ENCODE measurements at places on chromosomes 1 and 21.

DNA sequence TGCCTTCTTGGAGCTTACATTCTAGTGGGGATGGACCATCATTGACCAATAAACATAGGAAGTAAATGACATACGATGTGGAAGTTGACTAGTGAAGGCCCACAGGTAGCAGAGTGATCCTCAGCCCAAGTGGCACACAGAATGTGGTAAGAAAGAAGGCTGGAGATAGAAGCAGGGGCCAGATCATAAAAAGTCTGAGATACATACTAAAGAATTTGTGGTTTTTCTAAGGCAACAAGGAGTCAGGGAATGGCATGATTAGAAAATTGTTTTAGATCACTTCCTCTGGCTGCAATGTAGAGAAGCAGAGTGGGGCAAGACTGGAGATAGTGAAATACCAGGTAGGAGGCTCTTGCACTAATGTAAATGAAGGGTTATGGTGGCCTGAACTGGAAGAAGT is 154.0 kb downstream of the VPS13D start:
- no peak overlapping the region for H3K27ac ChIP-seq
- DNase-seq = no peak
- H3K27me3 ChIP-seq = no peaks in the 10 kb centered on the region
- peaks cover 17% of the 10 kb centered on the region for H3K4me1 ChIP-seq
- H3K36me3 ChIP-seq = peaks cover 88% of the 10 kb centered on the region

DNA sequence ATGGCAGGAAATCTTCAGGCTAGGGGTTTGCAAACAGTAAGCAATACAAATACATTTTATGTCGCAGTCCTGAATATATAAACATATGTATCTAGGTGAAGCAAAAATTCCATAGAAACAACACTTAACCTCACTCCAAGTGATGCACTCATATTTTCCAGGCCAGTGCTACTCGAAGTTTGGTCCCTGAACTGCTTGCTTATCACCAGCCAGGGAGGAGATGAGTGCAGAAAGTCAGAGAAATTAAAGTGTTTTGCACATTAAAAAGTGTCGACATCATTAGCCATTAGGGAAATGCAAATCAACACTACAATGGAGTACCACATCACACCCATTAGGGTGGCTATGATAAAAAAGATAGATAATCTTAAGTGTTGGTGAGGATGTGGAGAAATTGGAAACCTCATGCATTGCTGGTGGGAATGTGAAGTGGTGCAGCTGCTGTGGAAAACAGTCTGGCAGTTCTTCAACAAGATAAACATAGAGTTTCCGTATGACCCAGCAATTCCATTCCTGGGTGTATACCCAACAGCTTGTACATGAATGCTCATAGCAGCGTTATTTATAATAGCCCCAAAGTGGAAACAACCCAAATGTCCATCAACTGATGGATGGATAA is 70.5 kb upstream of the CSF1 start:
- H3K27me3 ChIP-seq = no peaks in the 10 kb centered on the region
- no peaks in the 10 kb centered on the region for H3K36me3 ChIP-seq
- peaks cover 12% of the 10 kb centered on the region for H3K4me1 ChIP-seq
- no peak overlapping the region for H3K27ac ChIP-seq
- H3K4me3 ChIP-seq = no peak overlapping the region

DNA sequence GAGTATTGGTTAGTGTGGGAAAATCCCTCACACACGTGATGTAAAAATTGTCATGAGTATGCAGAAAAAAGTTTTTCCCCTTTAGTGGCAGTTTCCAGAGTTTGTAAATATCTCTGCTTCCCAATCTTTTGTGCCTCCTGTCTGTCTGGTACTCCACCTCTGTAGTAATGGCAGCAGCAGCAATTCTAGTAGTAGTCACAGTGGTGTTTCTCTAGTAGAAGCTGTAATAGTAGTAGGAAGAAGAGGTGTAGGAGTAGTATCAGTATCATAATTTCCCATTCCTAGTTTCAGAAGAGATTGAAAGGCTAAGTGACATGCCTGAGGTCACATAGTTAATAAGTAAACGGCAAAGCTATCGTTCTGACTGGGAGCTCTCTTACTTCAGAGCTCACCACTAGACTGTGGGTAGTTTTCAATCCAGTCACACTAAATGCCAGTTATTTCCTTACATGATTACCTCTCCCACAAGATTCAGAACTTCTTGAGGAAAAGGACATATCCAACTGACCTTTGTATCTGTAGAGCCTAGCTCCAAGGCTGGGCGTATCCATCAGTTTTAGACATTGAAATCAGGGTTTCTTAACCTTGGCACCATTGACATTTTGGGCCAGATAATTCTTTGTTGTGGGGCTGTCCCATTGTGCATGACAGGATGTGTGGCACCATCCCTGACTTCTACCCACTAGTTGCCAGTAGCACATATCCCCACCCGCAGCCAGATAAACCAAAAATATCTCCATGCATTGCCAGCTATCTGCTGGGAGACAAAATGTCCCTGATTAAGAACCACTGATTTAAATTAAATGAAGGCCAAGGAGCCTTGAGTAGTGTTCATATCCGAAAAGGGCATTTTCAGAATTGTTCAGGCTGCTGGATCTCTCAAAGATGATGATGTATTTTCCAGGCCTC is 135.9 kb downstream of the FGGY start:
- no peaks in the 10 kb centered on the region for H3K27me3 ChIP-seq
- H3K4me3 ChIP-seq = no peak overlapping the region
- H3K4me1 ChIP-seq = peaks cover 42% of the 10 kb centered on the region
- H3K36me3 ChIP-seq = no peaks in the 10 kb centered on the region

DNA sequence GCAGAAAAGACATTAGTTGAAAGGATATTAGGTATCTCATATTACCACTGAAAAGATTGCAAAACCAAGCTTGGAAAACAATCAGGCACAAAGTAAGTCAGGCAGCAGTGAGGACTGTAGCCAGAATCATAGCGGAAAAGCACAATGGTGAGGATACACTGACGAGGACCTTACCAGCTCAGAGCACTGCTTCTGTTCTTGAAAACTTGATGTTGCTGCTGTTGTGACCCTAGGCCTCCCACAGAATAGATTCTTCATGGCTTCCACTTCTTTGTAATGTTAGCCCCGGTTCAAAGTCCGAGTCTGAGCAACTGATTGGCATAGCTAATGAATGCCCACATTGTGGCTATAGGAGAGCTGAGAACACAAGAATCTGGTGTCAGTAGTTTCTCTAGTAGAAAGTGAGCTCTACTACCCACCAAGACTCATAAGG is 45.2 kb upstream of the LRRC8C start:
- H3K27me3 ChIP-seq = no peaks in the 10 kb centered on the region
- DNase-seq = no peak
- H3K4me3 ChIP-seq = no peak overlapping the region
- H3K36me3 ChIP-seq = peaks cover 26% of the 10 kb centered on the region
- peaks cover 15% of the 10 kb centered on the region for H3K4me1 ChIP-seq
- no peak overlapping the region for H3K27ac ChIP-seq

DNA sequence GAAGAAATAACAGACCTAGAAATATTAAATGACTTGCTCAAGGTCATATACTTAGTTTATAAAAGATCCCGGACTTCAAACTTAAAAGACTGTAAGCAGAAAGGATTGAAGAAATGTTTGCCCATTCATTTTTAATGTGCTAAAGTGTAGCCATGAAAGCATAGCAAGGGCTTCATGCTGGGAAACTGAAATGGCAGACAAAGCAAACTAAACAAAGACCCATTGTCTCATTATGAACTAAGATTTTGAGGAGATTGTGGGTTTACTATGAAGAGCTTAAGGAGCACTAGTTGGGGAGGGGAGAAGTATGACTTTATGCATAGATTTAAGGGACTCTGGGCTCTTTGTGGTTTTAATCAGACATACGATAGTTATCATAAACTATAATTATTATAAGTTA is 26.3 kb downstream of the ADAMTS1 start:
- no peaks in the 10 kb centered on the region for H3K36me3 ChIP-seq
- no peaks in the 10 kb centered on the region for H3K27me3 ChIP-seq
- H3K27ac ChIP-seq = no peak overlapping the region
- no peak overlapping the region for H3K4me3 ChIP-seq
- no peak for DNase-seq
- peaks cover 10% of the 10 kb centered on the region for H3K4me1 ChIP-seq

DNA sequence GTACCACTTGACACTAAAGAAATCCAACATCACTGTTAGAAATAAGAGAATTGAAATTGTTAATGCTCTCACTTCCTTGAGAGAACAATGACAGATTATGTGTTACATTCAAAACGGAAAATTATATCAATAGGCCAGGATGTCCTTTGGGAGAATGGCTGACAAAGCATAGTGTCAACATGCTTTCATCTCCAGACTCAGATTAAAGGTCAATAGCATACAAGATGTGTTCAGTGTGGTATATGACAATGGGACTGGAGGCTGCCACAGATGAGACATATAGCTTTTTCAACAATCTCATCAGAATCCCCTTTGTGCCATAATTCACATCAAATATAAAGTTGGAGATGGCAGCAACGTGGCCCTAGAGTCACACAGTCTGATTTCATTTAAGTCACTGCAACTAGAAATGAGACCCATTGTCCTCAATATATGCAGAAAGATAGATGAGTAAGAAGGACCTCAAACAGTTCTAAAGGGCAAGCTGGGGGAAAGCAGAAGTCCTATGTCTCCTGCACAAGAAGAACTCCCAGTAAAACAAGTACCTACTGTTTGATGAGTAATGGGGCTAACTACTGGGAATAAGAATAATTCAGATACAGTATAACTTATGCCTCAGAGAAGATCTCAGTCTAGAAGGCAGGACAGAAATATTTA is 327.9 kb downstream of the TTLL7 start:
- no peak overlapping the region for H3K27ac ChIP-seq
- no peak for DNase-seq
- peaks cover 7% of the 10 kb centered on the region for H3K4me1 ChIP-seq
- H3K27me3 ChIP-seq = no peaks in the 10 kb centered on the region
- no peak overlapping the region for H3K4me3 ChIP-seq
